ENCODE measurements at places on chromosomes 16 and 17.

DNA sequence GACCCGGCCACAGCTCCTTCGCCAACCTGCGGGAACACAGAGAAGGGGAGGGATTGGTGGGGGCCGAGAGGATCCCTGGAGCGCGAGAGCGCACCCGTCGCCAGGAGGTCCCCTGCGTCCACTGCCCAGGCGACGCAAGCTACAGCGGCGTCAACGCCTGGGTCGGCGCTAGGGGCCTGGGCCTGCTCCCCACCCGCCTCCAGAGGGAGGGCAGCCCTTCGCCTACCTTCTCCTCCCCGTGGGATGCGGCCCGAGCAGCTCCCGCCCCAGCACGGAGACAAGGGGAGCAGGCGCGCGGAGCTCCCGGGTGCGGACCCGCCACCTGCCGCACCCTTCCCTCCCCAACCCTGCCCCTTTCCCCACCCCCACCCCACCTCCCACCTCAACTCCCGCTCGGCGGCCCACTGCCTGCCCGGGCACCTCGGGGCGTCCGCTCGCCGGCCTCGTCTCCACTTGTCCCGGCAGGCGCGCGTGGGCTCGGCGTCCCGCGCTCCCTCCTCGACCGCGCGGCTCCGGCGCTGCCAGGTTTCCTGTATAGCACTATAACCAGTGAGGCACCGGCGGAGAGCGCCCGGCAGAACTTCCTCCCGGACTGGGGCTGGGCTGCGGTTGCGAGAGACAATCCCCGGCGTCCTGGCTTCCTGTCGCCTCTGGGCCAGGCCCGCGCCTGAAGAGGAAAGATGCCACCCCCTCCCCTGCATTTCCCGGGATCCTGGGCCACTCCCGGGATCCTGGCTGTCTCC, 119.1 kb upstream of the SMURF2 start:
- DNase-seq = no peak

DNA sequence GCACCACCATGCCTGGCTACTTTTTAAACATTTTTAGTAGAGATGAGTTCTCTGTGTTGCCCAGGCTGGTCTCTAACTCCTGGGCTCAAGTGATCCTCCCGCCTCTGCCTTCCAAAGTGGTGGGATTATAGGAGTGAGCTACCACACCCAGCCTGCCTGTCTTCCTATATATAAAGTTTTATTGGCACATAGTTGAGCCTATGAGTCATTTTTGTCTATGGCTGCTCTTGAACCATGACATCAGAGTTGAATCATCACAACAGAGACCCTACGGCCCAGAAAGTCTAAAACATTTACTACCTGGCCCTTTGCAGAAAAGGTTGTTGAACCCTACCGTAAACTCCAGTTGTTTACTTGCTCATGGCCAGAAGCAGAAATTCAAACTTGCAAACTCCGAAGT, 7.9 kb downstream of the SEPTIN12 start:
- DNase-seq = no peak

DNA sequence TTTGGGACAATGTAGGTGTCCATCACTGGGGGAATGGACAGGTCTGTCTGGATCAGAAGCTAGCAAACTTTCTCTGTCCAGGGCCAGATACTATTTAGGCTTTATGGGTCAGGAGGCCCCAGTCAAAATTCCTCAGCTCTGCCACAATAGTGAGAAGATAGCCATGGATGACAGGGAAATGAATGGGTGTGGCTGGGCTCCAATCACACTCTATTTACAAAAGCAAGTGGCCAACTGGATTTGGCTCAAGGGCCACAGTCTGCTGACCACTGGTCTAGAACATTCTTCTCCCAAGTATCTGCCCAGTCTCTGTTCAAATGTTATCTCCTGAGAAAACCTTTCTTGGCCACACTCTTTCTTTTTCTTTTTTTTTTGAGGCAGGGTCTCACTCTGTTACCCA, 339.9 kb downstream of the SOX9 start:
- DNase-seq = no peak

- DNase-seq = no peak
These were observed 29.1 kb upstream of the RASD1 start for GRCh38 chr17:17525311-17525710.

- no peak for DNase-seq
These were observed 22.3 kb downstream of the BAIAP2 start for GRCh38 chr17:81057079-81057730.

- no peak for DNase-seq
These were observed 445.7 kb downstream of the CDH8 start for GRCh38 chr16:61590577-61590976.

DNA sequence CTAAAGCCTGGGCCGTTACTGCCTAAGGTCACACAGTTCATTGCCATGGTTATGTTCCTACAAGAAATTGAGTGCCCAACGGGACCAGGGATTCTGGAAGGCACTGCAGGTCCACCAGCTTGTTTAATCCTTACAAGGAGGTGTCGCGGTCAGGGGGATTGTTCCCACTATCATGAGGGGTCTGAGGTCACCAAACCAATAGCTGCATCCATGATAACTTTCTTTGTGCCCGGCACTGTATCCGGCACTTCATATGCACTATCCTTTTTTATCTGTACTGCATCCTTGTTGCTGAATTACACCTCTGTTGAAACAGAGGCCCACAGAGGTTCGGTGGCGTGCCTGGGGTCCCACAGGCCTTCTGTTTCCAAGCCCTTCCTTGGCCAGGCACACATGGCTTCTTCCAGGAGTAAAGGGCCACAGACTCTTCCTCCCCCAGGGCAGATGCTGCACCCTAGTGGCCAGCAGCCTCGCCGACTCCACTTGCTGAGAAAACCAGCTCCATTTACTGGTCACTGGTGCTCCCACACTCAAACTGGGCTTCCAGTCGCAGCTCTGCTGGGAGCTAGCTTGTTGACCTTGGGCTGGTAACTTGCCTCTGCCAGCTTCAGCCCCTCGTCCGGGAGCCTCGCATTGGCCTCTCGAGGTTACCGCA, 82.0 kb upstream of the PLCG2 start:
- no peak for DNase-seq

DNA sequence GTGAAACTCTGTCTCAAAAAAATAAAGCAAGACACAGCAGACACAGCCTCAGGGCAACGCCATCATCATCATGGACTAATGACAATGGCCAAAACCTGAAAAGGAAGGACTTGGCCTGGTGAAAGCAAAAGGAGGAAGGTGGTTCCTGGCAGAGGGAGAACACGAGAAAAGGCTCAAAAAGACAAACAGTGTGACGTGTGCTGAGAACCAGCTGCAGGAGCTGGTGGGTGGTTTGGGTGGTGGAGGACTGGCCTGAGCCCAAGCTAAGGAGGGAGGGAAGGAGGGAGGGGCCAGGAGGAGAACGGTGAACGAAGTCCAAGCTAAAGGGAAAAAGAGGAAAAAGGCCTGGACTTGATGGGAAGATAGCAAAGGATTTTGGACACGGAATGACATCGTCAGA, 85.1 kb downstream of the SLC39A11 start:
- DNase-seq = no peak

- DNase-seq = no peak
These were observed 24.0 kb downstream of the CCR7 start for GRCh38 chr17:40541060-40541872.

DNA sequence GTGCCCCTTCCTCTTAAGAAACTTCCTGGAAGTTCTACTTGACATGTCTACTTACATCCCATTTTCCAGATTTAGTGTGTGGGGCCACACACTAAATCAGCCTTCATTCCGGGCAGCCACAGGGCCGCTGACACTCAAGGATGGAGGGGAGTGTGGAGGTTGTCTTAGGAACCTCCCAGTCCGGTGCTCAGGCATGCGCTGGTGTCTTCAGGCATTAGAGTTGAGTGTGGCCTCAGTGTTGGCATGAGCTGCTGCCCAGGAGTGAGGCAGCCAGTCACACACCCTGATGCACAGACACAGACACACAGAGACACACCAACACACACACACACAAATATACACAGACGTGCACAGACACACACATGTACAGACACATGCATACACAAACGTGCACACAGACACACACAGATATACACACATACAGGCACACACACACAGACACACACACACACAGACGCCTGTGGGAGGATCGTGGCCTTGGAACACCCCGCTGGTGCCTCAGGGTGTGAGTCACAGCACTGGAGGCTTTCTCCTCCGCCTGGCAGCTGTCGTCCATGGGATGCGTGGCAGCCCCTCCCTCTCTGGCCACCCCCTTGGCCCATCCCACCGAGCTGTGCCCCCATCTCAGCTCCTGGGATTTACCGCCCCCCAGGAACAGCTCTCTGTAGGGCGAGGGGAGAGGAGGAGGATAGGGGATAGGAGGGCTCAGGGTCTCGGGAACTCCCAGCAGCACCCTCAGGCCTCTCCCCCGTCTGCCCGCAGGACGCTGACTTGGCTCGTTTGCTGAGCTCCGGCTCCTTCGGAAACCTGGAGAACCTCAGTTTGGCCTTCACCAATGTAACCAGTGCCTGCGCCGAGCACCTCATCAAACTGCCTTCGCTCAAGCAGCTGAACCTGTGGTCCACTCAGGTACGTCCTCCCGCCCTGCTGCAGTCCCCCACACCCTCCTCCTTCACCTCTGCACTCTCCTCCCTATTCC, 75.6 kb upstream of the PLCG2 start:
- DNase-seq = no peak

DNA sequence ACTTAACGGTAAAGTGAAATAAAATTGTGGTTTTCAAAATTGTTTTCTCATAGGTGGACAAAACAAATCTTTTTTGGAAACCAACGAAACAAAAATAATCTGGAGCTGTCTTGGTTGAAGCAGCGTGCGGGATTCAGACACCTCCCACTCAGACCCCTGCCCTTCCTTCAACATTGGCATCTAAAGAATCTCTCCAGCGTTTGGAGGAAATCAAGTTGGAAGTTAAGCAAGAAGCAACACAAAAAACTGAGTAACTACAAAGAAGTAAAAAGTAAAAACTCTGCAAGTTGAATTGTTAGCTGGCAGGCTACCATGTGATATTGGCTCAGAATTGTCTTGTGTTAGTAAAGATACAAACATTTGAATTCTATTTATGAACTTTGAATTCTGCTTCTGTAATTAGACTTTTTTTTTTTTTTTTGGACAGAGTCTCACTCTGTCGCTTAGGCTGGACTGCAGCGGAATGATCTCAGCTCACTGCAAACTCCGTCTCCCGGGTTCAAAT, 361.0 kb upstream of the PMFBP1 start:
- DNase-seq = no peak

DNA sequence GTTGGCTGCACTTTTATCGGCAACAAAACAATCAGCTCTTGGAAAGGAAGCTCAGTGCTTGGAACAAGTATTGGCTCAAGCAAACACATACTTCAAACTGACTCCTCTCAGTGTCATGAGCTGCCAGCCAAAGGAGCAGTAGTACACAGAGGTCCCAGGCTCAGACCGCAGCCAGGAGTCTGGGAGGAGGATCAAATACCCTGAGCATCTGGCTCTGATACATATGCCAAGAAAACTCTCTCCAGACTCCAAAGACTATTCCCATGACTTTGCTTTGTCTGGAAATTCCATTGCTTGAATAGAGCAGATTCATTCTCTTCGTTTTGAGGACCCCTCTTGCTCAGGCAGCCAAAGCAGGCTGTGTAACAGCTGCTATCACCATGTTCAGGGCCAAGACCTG, 501.6 kb upstream of the PSMD7 start:
- DNase-seq = no peak

DNA sequence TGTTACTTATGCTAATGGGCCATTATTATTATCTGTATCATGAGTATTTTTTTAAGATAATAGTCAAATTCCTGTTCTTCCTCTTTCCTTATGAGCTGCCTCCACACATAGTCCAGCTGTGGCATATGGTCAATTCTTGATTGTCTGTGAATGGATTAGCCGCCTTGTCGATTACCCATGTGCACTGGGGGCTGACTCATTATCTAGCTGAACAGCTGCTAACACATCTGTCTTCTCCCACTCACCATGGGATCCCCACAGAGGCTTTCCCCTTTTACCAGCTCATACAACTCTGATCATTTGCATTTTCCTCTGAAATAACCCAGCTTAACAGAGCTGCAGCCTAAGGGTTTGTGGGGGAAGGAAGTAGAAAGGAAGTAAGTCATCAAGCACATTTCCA, 915.0 kb downstream of the CDH11 start:
- no peak for DNase-seq

- no peak for DNase-seq
These were observed 1.9 kb downstream of the GPS2 start for GRCh38 chr17:7313088-7313889.

DNA sequence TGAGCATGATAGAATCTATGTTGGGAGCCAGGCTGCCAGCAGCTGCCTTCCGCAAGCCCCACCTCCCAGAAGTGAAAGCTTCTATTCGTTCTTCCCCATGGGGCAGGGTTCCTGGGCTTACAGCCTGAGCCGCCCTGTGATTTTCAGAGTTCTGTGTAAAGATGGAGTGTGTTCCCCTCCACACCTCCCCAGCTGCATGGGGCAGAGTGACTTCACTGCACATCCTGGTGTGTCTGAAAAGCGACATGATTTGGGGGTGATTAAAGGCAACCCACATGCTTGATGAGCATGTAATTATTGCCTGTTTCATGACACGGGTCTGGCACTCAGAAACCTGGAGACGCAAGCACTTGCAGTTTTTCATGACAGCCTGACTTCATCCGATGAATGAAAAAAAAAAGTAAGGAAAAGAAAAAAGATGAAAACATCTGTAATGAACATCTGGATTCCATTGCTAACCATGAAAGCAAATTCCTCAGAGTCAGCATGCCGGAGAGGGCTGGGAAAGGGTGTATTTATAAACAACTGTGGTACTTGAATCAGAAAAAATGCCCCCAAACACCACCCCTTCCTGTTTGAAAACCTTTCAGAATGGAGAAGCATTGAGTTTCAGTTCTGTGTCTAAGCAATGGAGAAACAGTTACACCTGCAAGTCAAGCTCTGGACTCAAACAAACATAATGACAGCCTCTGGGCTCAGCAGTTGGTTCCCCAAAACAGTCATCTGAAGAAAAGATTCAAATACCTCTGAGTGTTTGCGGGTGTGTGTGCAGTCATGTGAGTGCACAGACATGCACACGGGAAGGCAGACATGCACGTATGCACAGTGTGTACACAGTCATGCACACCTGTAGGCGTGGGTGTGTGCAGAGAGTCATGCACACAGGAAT, 266.0 kb downstream of the ENGASE start:
- no peak for DNase-seq

GRCh38 chr17:43200127-43200526, 11.5 kb upstream of the TMEM106A start:
- no peak for DNase-seq

- peak; percentile 50 for DNase-seq
These were observed at the start of gene DNAJA2 for GRCh38 chr16:46973207-46973995. Gene DNAJA2 (minus strand): TSS chr16:46973674. CDS start chr16:46973572, 102 bp downstream.

- DNase-seq = no peak
These were observed 9.8 kb downstream of the NTHL1 start for GRCh38 chr16:2037647-2038381.

DNA sequence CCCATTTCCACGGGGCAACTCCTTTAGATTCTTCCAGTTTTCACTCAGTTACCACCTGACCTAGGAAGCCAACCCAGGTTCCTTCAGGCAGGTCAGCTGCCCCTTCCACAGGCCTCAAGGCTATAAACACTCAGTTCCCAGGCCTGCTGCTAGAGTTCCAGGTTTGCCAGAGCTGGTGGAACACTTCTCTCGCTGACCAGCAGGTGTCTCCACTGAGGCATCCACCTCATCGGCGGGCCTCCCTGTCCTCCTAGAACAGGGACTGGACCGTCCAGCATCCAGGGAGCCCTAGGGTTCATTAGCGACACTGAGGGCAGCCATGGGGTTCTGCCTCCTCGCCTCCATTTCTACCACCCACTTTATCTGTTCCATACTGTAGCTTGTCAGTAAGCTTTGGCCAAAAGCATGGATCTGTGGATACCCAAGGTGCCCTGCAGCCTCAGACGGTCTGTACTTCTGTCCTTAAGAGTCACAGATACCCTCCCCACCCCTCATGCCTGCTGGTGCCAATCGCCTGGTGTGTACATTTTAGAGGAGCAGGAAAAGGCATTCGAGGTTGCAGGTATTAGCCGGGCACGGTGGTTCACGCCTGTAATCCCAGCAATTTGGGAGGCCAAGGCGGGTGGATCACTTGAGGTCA, 29.0 kb downstream of the PIMREG start:
- DNase-seq = no peak

All from esophagus squamous epithelium (tissue), 5 donors.